CD4-positive, alpha-beta T cell treated with Interleukin-6 at 100 ng/mL for 8 hours (primary cell): ENCODE measurements at places on chromosomes 13 and 19.

GRCh38 chr19:3707868-3708206 is 347 bp upstream of the TJP3 start:
- no peak for DNase-seq

- no peak for DNase-seq
These were observed 53.0 kb downstream of the LRCH1 start for GRCh38 chr13:46605825-46606554.

GRCh38 chr19:50498219-50499056 is 12.6 kb downstream of the JOSD2 start:
- no peak for DNase-seq

GRCh38 chr13:110012102-110012739 is 225.8 kb upstream of the IRS2 start:
- no peak for DNase-seq

DNA sequence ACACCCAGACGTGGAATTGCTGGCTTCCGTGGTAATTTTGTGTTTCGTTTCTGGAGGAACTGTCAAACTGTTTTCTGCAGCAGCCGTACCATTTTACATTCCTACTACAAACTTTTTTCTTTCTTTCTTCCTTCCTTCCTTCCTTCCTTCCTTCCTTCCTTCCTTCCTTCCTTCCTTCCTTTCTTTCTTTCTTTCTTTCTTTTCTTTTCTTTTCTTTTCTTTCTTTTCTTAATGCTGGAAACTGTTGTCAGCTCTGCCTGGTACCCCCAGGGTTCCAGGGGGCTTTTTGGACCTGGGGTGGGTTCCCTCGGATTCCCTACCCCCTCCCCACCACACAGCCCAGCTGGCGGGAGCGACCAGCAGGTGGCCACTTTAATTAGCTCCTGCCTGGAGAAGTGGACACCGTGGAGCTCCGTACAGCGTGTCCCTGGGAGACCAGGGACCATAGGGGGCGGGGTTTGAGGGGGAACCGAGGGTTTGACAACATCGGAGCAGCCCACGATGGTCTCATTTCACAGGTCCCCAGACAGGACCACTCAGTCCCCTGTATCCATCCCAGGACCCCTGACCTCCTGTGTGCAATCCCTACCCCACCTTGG is 24.4 kb downstream of the CELF5 start:
- no peak for DNase-seq

DNA sequence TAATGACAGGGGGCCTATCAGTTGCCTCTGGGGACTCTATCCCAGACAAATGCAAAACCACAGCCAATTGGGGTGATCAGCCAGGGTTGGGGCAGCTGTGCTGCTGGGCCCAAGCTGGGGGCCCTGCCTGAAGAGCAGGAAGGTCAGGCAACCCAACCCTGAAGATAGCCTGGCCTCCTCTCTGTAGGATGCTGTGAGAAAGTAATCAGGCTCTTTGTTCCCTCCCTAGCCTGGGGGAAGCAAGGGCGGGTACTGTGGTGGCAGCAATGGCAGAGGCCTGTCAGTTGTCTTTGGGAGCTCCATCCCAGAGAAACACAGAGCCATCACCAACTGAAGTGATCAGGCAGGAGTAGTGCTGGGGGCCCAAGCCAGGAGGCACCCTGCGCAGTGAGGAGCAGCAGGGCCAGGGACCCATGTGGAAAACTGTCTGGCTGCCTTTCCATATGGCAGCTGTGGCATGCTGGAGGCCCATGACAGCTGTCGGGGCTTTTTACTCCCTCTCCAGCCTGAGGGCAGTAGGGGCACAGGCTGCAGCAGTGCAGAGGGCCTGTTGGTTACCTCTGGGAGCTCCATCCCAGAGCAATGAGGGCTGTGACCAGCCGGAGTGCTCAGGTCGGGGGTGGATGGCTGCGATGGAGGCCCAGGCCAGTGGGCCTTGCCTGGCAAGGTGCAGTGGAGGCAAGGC is 73.6 kb upstream of the ATP12A start:
- DNase-seq: no peak
